ENCODE measurements at places on chromosomes 6 and 20.

GRCh38 chr6:46961711-46962110, 40.0 kb upstream of the ADGRF5 start:
- DNase-seq, result no peak

- DNase-seq, result no peak
Measured at GRCh38 chr6:43765776-43766499, 4.1 kb upstream of the VEGFA start.

- no peak for DNase-seq
Measured at GRCh38 chr6:139508576-139508975, 134.1 kb upstream of the CITED2 start.

DNA sequence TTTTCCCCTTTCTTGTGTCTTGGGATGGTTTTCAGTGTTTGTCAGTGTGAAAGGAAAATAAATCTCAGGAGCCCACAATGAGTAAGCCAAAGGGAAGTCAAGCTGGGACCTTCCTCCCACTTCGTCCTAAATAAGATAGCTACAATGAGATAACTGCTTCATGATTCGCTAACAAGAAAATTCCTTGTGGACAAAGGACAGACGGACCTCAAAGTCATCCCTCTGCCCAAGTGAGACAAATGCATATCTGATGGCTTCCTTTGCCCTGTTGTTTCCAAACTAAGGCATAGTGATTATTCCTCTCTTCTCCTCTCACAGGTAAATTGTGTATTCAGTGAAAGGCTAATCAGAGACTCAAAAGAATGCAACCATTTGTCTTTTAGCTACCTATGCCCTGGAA, 26.1 kb upstream of the ADTRP start:
- DNase-seq, result peak; percentile 58

GRCh38 chr20:57241363-57241991, 25.0 kb downstream of the BMP7 start:
- no peak for DNase-seq

- no peak for DNase-seq
Measured at GRCh38 chr6:70538376-70538775, 28.4 kb upstream of the SDHAF4 start.

DNA sequence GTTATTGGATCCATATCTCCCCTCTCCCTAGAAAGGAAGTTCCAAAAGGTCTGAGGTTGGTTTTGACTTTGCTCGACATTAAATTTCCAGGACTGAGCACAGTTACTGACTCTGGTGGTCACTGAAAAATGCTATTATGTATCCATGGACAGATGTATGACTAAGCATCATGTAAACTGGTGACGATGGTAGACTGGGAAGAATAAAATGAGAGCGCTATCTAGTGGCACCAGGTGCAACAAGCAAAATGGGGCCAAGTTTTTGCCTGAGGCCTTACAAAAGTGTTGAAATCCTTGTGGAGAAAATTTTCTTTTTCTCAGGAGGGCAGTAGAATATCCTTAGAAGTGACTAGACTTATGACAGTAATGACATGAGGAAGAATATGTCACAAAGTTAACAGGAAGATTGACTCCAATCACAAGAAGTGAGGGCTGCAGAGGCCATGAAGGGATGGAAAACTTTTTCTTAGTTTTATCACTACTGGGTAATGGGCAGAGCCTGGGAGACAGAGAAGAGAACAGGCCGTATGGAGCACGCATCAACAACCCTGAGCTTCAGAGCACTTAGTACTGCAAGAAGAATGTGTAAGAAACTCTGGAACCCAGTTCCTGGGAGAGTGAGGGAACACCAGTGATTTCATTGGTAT, 88.9 kb upstream of the ELOVL5 start:
- DNase-seq, result peak; percentile 76

DNA sequence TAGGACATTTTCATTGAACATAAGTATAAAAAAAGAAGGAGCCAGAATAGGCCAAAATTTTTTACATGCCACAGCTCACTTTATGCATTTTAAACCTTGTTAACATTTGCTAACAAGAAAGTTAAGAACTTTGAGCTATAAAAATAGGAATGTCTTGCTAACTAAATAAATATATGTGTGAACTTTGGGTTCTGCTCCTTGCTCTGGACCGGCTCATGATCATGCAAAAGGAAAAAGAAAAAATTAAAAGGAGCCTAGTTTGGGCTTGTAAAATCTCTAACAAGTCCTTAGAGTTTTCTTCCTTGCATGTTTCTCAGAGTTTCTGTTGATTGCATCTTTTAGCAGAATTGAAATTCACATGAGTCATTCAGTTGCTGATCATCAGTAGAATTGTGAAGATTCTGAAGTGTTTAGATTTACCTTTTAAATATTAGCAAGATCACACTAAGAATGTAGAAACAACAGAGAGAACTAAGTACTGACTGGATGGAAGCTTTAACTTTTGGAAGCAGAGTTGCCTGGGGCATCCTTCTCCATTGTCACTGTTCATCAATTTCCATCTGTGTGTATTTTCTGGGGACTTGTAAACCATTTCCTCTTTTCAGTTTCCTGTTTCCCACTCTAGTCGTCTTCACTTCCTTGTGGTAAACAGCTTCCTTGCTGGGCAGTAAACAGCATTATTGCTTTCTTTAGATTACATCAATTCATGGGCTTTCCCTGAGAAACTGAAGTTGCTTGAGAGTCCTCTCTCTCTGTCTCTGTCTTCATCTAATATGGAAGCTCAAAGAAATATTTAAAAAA, 458.4 kb upstream of the BTBD3 start:
- DNase-seq, result peak; percentile 23

GRCh38 chr6:56843476-56844349, 111.2 kb upstream of the BEND6 start:
- peak; percentile 83 for DNase-seq

- DNase-seq, result peak; percentile 89
Measured at GRCh38 chr6:52595000-52595795, 18.3 kb upstream of the TRAM2 start.

DNA sequence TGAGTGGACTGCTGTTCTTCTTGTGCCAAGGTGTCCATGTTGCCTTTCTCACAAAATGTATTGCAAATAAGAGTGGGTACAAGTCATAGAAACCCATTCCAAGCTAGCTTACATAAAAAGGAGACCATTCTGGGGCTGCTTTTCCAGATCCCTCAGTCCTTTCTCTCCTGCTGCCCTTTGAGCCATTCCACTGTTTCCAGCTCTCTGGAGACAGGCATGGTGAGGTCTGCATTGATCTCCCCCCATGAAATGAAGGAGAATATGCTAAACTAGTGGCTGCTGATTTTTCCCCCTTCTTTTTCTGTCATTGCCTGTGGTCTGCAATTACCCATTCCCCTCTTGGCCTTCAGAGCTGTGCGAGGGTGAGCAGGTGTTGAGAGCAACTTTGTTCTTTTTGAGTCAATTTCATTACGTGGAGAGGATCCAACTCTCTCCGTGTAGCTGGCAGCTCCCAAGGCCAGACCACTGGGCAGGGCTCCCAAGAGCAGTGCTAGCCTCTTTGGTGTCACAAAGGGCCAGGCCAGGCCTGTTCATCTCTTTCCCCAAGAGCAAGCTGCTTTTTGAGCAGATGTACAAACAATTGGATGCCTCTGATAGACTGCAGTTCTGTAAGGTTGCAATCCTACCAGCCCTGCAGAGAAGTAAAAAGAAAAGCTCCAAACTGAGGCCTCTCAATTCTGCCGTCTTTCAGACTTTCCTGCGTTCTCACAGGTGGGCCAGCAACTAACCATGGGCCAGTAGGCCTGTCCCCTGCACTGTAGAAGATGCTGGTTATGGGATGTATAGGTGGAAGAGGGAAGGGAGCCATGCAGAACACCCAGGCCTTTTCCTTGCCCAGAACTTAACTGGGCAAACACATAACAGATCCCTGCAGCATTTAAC, 96.1 kb upstream of the ARMC2 start:
- no peak for DNase-seq

DNA sequence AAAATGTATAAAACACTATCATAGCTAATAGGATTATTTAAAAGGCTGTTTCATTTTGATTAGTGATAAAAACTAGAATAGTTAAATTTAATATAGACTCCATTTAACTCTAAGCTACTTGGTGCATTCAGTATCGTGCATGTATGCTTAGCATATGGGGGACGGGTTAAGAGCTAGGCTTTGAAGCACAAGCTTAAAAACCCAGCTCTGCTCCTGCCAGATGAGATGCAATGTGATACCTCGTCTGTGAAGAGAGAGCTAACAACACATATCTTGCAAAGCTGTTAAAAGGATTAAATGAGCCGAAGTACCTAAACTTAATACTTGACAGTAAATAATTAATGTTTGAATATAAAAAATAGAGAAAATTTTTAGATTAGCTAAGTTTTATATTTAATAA, 42.2 kb downstream of the DTNBP1 start:
- DNase-seq, result no peak

GRCh38 chr20:50450493-50450826, 59.7 kb upstream of the PTPN1 start:
- DNase-seq, result no peak

GRCh38 chr20:2739042-2739398, 46.4 kb downstream of the EBF4 start:
- DNase-seq, result no peak

- peak; percentile 92 for DNase-seq
Measured at GRCh38 chr6:4577406-4577805, 198.8 kb upstream of the CDYL start.

- DNase-seq, result peak; percentile 89
Measured at GRCh38 chr6:74069089-74069581, 373.1 kb downstream of the CD109 start.

GRCh38 chr6:101931766-101932165, 538.3 kb downstream of the GRIK2 start:
- no peak for DNase-seq

GRCh38 chr6:162187168-162187935, 540.2 kb downstream of the PRKN start:
- DNase-seq, result no peak

DNA sequence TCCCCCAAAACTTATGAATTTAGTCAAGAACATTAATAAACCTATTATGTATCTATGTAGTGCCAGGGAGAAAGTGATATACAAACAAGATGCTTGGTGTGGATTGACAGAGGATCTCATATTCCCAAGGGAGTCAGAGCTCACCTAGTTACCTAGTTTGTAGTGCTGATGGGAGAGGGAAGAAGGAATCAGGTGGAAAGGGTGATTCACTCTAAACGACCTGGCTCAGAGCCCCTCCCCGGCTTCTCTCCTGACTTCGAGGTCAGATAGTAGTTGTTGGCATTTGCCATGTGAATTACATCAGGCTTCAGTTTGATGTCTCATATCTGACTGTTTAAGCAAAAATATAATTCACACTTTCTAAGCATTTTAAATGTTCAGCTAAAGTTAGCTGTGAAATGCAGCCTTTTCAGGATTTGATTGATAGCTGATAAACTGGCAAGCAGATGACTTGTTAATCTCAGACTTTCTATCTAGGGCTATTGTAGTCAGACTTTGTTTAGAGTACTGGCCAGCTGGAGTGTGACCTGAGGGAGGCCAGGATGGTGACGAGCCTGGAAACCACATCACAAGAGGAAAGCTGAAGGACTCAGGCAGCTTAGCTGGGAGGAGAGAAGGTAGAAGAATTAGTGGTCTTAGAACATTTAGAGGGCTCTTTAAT, 123.7 kb downstream of the AKAP7 start:
- no peak for DNase-seq

GRCh38 chr6:102150549-102150948, 757.0 kb downstream of the GRIK2 start:
- no peak for DNase-seq

DNA sequence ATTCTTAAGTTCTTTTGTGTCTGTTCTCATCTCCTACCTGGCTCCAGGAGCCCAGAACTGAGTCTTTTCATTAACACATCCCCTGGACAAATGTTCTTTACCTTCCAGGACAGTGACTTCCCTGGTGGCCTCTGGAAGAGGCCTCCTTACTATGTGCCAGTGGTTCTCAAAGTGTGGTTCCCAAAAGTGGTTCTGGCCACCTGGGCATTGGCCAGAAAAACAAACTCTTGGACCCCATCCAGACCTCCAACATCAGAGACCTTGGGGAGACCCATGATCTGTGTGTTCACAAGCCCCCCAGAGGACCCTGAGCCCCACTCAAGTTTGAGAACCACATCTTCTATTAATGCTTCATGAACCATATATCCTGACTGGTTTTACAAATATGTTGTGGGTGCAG, 7.2 kb upstream of the VSX1 start:
- DNase-seq, result no peak

DNA sequence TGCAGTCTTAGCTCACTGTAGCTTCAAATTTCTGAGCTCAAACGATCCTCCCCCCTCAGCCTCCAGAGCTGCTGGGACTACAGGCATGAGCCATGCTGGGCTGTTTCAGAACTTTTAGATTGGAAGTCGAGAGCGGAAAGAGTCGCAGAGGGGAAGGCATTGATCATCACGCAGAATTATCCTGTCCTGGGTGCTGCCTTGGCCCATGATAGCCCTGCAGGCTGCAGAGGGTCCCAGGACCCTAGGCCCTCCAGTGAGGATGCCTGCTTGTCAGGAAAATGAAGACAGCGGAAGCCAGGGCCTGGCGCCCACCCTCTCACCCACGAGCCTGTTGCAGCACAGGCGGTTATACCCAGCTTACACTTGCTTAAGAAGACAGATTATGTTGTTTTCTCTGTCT, 9.1 kb downstream of the TMEM181 start:
- DNase-seq, result no peak

DNA sequence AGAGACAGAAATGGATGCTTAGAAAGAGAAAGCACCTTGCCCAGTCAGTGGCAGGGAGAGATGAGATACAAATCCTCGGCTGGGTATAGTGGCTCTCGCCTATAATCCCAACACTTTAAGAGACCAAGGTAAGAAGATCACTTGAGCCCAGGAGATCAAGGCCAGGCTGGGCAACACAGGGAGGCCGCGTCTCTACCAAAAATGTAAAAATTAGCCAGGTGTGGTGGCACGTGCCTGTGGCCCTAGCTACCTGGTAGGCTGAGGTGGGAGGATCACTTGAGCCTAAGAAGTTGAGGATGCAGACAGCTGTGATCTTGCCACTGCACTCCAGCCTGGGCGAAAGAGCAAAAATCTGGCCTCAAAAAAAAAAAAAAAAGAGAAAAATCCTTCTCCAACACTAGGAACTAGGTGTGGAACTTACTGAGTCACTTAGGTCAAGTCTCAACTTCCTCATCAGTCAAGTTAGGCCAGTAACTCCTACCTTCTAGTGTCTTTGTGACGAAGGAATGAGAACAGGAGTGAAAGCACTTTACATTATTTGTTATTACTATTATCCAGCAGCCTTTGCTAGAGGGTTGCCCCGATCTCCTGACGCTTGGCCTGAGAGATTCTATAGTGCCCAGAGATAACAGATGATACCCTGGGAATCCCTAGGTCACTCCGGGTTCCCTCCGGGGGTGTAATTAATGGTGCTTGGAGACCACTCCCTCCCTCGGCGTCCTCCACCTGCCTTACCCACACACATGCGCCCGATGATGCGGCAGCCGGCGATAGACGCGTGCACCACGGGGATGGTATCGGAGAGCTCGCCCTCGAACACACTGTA, 918 bp downstream of the EIF6 start:
- DNase-seq, result no peak

DNA sequence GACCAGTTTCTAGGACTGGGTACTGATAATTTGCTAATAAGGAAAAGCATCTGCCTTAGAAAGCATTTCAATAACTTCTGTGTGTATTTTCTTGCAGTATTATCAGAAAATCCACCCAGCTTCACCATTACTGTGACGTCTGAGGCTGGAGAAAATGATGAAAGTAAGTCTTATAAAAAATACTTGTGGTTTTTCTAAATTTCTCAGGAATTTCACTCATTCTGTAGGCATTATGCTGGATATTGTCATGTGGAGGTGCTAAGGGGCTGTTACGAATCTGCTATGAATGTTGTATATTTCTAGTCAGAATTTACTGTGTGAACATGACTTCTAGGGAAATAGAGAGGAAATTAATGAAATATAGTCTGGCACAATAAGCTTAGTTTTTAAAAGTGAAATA, 8.9 kb downstream of the RWDD1 start:
- DNase-seq, result peak; percentile 80

All from fibroblast of skin of right biceps (primary cell).